ENCODE measurements at places on chromosomes 5 and 9. TPM values are rescaled to one million over a fixed set of nuclear protein-coding genes. Genes with fewer than 3 reads are reported as not detected.

- DNase-seq = no peak
These were observed 127.2 kb upstream of the FER start for GRCh38 chr5:108620516-108620915.

- DNase-seq = no peak
These were observed 116.6 kb upstream of the GAS1 start for GRCh38 chr9:87063871-87064270.

Gene SNX18
- polyA plus RNA-seq = 34.6 TPM

DNA sequence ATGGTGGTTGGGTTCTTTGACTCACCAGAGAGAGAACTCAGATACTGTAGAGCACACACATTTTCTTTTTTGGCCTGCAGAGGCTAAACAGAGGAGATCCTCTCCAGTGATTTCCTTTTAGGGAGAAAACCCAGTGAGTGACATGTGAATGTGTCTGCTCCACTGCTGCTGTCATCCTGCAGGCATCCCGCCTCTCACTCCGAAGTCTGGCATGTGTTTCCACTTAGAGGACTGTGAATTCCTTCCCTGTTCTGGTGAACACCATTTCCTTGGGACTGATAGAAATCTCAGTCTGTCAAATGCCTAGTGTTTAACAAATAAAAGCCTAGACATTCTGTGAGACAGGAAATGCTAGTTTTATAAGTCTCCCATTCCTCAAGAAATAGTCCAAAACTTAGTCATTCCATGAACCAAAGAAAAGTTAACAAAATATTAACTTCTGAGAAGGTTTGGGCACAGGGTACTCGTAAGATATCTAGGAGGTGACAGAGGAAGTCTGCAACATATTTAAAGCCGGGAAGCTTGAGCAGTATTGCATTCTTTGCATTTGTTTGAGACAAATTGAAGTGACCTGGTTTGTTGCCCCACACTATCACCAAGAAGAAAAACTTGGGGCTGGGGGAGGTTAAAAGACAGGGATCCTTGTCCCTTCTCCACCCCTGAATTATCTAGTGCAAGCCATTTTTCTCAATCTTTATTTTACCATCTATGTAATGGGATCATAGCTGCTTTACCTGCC, 74.9 kb upstream of the NIPAL4 start:
- DNase-seq = no peak

Gene MSX2
- 0.22 TPM for polyA plus RNA-seq

Gene FAM200C
- polyA plus RNA-seq = 14.5 TPM

DNA sequence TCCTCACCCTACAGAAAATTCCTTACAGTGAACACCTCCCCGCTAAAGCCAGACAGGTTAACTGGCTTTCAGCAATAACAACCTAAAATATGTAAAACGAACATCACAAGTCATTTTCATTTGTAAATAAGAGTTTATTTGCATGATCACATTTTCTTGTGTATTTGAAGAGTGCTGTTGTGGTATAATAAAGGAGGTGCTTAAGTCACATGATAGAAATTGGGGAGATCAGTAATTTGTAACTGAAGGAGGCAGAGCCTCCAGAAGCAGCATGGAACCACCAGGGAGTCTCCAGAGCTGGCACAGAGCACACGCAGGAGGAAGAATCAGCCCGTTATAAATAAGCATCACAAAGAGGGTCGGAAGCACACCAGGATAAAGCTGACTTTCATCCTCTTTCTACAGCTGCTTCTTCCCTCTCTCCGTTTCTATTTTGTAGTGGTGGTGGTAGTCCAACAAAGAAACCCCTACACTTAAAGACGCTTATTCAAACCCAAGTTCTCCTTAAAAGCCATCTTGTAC, 210.6 kb downstream of the MAPKAP1 start:
- no peak for DNase-seq

DNA sequence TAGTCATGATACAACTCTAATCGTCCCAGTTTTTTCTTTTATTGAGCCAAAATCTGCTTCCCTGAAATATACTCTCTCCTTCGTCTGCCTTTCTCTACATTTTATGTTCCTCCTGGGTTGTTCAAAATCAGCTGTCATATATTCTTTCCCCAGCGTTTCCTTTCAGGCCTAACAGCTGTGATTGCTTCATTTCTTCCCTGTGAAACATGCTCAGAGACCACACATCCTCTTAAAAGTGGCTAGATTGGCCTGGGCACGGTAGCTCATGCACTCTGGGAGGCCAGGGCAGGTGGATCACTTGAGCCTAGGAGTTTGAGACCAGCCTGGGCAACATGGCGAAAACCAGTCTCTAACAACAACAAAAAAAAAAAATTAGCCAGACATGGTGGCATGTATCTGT, 25.1 kb downstream of the NFX1 start:
- no peak for DNase-seq

DNA sequence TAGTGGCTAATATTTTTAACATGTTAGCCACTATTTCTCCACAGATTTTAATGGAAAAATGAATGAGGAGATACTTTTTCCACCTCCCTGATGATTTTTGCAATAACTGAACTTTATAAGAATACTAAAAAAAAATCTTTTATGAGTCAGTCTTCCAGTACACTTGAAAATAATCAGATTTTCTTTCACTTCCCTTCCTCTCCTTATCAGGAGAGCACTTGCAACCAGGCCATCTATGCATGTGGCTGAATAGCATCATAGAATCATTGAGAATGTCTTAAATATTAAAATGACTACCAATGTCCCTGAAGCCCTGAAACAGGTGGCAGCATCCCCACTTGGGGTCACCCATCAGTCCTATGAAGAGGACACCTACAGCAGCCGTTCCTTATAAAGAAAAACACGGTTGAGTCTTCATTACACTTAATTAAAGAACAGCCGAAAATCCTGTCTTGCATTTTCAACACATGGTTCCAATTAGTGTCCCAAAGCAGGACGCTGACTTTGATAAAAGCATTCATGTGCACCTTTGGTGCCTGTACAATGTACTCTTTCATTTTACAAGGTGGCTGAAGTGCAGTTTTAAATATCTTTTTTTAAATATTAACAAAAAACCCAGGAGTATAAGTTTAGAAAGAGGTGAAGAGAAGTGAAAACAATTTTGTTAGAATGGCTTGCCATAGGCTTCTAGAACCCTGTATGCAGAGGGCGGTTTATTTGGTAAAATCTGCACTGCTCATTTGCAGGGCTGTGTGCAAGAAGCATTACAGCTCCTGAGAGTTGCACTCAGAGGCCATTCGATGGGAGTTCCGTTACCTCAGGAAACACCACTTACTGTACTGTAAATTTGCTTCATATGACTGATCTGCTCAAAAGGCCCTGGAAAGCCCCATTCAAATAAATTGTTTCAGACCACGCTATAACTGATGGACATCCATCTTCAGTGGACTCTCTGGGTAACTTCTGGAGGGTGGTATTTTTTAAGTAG, 106.9 kb upstream of the VCAN start:
- DNase-seq = no peak

DNA sequence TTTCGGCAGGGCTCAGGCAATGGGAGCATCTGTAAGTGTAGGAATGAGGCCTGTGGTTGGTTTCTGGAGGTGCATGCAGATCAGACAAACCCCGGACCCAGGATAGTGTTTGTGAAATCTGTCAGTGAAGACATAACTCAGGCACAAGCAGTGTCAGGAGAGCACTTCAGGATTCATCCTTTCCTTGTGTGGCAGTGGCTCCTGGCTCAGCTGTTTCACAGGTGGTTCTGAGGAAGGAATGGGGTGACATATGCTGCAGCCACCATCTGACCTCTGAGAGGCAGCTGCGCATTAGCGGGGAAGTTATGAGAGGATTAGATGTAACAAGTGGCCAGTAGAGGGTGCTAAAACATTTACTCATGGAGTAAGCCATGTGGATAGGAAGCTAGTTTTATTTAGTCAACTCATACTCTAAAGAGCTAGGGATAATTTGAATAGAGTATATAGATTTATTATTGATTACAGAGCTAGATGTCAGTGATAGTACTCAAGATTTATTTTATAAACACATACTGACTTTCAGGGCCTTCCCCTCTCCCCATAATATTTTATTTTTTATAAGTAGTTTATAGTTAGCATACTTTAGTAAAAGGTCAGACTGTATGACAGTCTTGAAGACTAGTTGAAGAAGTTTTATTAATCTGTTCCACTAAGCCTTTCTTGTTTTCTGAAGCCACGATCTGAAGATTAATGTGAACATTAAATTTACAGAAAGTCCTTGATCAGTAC, 28.4 kb downstream of the NNT start:
- peak; percentile 49 for DNase-seq

DNA sequence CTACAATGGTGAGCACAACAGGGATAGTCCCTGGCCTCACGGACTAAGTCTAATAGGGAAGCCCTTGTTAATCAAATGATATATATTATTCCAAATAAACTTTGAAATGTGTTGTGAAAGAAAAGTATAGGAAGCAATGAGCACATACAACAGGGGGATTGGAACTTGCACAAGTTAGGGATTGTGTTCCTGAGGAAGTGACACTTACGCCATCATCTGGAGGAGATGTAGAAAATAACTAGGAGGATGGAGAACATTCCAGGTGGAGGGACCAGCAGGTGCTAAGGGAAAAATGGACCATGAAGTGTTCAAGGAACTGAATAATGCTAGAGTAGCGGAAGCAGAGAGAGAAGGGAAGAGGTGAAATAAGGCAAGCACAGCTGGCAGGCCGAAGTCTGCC, 18.8 kb upstream of the RPS23 start:
- no peak for DNase-seq

Gene INSL4
- polyA plus RNA-seq = not detected

DNA sequence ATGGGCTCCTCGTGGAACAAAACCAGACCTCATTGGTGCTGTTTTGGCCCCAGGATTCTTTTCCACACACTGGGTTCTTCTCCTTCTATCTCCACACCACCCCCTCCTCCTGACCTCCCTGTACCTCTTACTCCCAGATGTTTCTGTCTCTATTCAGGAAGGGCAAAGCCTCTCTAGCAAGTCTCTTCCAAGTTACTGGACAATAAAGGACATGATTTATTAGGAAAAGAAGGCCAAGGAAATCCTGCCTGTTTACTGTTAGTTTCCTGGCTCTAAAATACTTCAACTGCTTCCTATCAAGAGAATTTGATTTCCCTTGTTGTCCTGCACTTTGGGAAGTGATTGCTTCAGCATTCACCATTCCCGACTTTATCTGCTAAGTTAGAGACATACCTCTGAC, 262.0 kb downstream of the SAXO1 start:
- no peak for DNase-seq

- DNase-seq = no peak
These were observed 222.5 kb upstream of the TAS2R1 start for GRCh38 chr5:9852671-9853070.

Gene IFNW1
- not detected for polyA plus RNA-seq

Gene FIBCD1
- polyA plus RNA-seq = 0.37 TPM
